Vagina (tissue), 2 donors: ENCODE measurements at places on chromosomes 4 and X.

GRCh38 chrX:129686422-129686948 is 31.7 kb upstream of the APLN start:
- peak; percentile 79 for DNase-seq

- DNase-seq, result no peak
Observed at GRCh38 chr4:79445371-79445781, 37.3 kb upstream of the GK2 start.

- DNase-seq, result no peak
Observed at GRCh38 chr4:158122501-158122900, 50.3 kb downstream of the GASK1B start.

DNA sequence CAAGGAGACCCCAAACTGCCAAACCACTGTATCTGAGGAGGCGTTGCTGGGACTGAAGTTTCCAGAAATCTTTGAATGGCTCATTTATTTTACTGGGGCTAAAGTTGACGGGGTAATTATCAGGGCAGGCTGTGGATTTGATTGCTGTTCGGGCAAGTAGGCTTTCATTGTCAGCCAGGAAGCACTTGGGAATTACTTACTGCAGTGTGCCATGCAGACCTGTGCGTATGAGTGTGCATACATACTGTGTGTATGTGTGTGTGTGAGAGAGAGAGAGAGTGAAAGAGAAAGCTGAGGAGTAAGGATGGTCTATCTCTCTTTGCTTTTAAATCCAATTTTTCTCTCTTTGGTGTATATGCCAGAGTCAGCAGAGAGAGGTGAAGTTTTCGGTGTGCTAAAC is 122.7 kb downstream of the NPNT start:
- no peak for DNase-seq

DNA sequence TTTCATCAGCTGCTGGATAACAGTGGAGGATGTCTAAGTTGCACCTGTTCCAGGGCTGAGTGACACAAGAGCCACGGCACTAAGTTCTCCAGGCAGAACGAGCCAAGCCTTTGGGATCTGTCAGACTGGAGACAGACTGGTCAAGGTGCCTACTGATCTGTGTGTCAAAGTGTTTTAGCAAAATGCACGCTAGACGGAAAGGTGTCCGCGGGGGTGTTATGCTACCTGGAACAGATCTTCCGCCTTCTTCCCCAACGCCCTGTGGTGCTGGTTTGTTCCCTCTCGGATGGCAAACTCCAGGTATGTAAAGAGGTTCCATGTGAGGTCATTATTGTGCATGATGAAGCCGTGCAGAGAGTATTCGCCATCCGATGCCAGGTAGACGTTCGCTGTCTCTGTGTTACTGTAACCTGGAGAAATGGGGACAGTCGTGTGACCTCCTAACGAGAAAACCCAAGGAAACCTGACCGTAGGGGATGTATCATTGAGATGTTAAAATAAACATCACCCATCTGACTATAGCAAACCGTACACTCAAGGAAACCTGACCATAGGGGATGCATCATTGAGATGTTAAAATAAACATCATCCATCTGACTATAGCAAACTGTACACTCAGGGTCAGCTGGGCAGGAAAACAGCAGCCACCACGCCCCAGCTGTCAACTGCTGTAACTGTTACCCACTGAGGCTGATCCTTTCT is 29.7 kb upstream of the SLC25A6 start:
- DNase-seq, result no peak

GRCh38 chr4:121408-122084 is 2.8 kb upstream of the ZNF718 start:
- DNase-seq, result no peak

DNA sequence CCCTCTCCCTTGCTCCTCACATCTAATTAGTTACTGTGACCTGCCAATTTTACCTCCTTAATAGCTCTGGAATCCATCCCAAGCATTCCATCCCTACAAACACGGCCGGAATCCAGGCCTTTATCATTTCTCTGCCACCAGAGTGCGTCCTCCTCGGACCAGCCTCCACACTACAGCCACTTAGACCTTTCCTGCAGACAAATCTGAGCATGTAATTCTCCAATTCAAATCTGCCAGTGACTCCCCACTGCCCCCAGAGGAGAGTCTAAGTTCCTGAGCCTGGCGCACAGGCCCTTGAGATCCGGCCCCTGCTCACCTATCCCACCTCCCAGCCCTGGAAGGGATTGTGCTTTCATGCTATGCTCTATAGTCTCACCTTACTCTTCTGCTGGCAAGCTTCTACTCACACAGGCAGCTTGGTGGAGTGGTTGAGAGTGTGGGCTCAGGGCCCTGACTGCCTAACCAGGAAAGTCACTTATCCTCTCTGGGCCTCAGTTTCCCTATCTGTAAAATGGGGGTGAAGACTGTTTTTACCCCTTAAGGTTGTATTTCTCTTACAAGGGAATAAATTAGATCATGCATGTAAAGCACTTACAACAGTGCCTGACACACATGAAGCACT is 31.2 kb downstream of the PJA1 start:
- no peak for DNase-seq

- DNase-seq, result no peak
Observed at GRCh38 chr4:84814094-84814750, 152.3 kb downstream of the WDFY3 start.

DNA sequence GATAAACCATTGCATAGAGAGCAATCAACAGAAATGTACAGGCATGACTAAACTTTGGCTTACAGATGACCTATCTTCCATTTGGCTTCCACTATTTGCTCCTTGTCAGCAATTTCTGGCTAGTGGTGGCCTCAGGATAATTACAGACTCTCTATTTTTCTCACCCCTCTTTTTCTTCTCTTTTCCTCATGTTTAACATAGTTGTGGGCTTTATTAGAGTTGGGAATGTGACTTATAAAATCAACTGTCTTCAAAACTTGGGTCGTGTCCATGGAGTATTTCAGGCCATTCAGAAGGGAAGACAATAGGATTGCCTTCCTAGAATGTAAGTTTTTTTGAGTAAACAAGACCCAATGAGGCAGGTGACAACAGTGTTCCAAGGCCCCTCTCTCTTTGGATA is 236.2 kb downstream of the FRAS1 start:
- no peak for DNase-seq

GRCh38 chr4:85142451-85142850 is 176.0 kb upstream of the WDFY3 start:
- DNase-seq, result no peak

GRCh38 chrX:49165901-49166881 is 3.6 kb downstream of the MAGIX start:
- DNase-seq, result peak; percentile 93

DNA sequence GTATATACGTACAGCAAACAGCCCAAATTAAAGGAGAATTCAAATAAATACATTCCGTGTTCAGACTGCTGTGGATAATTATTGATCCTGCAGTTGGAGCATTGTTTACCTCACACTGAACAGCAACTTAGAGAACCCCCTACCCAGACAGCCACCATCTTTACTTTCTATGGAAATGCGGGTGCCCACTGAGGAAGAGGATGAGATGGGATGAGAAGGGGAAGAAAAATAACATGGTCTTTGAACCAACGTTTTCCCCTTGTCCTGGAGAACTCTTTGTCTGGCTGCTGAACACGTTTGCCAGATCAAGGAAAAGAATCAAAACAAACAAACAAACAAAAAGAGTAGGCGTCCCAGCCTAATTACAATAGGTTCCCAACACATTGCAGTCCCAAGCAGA is 1.5 kb downstream of the TSPAN5 start:
- DNase-seq, result no peak

DNA sequence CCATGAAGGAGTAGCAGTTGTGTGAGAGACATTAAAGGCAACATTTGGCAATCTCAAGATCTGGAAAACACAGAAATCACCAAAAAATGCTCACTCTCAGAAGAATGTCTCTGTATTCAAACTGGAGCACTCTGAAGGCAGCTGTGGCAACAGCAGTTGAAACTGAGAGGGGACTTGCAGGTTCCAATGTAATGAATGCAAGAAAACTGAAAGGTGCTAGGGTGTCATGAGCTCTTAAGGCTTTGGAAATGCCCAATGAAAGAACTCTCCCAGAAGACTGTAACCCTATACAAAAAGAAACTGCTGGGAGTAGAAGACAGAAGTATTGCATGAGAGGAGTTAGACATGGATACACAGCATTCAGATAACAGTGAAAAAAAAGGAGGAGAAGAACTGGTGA is 118.2 kb upstream of the HTR2C start:
- no peak for DNase-seq

GRCh38 chr4:47213971-47214370 is 182.6 kb downstream of the GABRB1 start:
- no peak for DNase-seq

- DNase-seq, result no peak
Observed at GRCh38 chr4:37562592-37562991, 123.6 kb downstream of the RELL1 start.

GRCh38 chrX:104108955-104109354 is 3.4 kb upstream of the ZCCHC18 start:
- no peak for DNase-seq

DNA sequence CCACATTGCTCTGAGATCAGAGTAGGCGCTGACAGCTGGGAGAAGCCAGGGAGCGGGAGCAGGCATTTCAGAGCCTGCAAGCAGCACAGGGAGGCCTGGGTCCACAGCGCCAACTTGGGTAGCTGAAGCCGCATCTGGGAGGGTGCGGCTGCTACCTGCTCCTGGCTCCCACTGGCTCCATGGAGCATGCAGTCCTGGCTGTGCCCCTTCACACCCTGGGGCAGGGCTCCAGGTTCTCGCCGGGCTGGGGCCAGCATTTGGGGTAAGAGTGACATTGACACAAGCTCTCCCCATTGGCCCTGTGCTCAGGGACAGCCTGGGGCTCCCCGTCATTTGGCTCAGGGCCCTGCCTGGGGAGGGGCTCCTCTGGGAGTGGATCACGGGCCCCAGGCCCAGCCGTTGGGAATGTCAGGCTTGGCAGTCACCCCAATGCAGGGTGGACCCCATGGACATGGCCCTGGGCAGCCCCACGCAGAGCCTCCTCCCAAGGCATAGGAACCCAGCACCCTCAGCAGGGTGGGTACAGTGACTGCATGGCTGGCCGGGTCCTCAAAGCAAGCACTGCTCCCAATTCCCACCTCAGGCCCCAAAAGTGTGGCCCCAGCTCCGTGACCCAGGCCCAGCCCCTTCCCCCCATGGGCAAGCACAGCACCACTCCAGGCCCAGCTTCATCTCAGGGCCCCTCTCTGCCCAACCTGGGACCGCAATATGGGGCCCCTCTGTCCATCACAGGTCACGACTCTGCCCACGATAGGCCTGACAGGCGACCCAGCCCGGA is 82.4 kb downstream of the PRDM5 start:
- no peak for DNase-seq

GRCh38 chr4:173318240-173318639 is 15.9 kb downstream of the HMGB2 start:
- DNase-seq, result no peak

DNA sequence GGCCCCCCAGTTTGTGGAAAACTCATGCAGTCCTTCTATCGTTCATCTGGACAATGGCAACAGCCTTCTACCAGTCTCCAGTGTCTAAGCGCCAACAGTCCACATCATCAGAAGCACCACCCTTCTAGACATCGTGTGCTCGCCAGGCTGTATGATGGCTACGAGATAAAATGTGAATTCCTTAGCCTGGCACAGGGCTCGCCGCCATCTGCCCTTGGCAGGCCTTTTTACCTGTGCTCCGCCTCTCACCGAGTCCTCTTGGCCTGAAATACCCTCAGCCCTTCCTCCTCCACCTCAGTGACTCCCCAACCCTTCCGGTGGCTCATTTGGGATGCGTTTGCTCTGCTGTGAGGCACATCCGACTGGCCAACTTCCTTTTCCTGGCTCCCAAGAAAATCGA is 15.9 kb upstream of the STS start:
- DNase-seq, result no peak

- DNase-seq, result no peak
Observed at GRCh38 chrX:129759576-129760061, 20.1 kb upstream of the SASH3 start.

- DNase-seq, result no peak
Observed at GRCh38 chrX:140505421-140506337, 810 bp upstream of the SOX3 start.

DNA sequence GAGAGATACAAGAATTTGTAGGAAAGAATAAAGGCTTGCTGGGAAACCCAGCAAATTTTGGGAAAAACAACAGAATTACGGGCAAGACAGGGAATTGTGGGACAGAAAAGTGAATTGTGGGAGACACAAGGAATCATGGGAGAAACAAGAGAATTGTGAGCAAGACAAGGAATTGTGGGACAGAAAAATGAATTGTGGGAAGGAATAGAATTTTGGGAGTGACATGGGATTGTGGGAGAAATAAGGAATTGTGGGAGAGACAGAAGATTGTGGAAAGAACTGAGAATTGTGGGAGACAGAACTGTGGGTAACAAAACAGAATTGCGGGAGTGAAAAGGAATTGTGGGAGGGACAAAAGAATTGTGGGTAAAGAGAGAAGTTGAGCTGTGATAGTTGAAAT is 1.2 kb upstream of the HCCS start:
- no peak for DNase-seq

GRCh38 chrX:15564981-15565579 is 35.7 kb downstream of the ACE2 start:
- DNase-seq, result no peak

DNA sequence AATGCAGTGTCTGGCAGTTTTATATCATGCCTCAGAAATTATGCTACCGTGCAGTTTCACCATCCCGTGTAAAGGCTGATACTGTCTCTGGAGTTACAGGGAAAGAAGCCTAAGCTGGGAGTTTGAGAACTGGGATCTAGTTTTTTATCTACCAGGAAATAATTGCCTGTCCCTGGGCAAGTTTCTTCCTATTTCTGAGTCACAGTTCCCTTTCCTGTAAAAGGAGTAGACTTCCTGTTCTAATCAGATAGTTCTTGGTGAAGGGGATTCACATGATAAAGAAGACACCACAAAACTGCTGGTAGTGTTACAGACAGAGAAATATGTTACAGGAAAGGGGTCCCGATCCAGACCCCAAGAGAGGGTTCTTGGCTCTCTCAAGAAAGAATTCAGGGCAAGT is 17.1 kb downstream of the HERC3 start:
- no peak for DNase-seq

GRCh38 chr4:138236037-138236436 is 6.1 kb downstream of the SLC7A11 start:
- DNase-seq, result no peak

DNA sequence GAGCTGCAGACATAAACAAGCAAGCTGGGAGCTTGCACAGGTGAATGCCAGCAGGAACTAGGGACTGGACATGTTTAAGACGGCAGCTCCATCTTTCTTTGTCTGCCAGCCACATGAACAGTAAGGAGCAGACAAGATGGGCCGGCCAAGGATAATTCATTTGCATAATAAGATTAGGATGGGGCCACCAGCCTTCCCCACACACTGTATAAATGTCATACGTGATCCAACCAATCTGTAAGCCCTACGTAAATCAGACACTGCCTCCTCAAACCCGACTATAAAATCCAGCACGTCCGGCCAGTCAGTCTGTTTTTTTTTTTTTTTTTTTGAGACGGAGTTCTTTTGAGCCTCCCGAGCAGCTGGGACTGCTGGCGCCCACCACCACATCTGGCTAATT is 75.6 kb upstream of the BOD1L1 start:
- no peak for DNase-seq

GRCh38 chr4:95547715-95548471 is 880 bp downstream of the UNC5C start:
- DNase-seq, result no peak
